Activated CD4-positive, alpha-beta T cell treated with anti-CD3 and anti-CD28 coated beads for 4 hours (primary cell): ENCODE measurements at places on chromosomes 1 and 21.
A peak's percentile ranks its signal among the peaks of the same experiment; 100 is the strongest.

DNA sequence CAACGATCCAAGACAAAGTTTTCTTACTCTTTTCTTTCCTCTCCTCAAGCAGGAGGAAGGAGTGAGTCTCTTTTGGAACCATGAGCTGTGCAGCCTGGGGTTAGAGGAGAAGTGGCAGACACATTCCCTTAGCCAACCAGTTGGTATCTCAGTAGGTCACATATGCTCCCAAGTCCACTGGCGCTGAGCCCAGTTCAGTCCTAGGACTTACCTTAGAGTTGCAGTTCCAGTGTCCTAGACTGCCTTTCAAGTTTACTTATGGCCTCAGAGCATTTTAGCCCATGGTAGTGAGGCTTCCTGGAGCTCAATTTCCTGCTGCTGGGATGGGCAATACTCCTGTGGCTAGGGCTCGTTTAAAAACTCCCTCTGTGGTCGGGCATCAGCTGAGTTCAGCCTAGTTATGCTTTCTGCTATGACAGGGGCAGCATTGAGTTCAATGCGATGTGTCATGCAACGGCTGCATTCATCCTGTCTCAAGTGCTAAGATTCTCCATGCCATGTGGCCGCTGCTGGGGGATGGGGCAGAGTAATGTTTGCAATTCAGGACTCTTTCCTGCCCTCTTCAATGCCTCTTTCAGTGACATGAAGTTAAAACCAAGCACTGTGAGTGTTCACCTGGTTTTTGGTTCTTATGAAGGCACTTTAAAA, 103.8 kb downstream of the LRRC7 start:
- DNase-seq, result no peak

DNA sequence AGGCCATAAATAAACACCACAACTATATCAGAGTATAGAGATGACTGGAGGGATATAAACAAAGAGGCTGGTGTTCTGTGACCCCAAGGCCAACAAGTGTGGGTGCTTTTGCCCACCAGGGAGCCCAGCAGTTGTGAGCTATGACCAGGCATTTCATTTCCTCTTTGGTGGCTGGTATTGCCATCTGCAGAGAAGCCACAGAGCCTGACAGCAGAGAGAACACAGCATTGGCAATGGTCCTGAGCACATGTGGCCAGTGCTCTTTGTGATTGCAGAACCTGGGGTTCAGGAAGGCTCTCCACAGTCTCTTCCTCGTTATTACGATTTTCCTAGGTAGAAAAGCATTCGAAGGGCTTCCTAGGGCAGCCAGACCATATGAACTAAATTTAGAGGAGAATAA, 112.3 kb downstream of the TM2D1 start:
- DNase-seq, result no peak

DNA sequence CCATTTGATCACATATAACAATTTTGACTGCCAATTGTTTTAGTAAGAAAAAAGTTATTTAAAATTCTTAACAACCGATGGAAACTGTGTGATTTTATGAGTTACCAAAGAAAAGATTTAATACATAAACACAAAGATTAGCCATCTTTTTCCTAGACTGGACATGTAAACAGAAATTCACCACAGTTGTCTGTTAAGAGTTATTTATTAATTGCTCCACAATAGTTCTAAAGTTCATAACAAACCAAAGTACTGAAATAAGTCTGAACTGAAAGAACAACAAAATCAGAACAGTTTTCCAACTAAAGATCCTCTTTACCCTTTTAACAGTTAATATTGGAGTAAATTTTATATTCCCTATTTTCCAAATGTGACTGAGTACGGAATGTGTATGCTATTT, 8.6 kb downstream of the ZNF281 start:
- DNase-seq, result no peak

GRCh38 chr1:53206735-53207379, 10.2 kb downstream of the CPT2 start:
- no peak for DNase-seq

DNA sequence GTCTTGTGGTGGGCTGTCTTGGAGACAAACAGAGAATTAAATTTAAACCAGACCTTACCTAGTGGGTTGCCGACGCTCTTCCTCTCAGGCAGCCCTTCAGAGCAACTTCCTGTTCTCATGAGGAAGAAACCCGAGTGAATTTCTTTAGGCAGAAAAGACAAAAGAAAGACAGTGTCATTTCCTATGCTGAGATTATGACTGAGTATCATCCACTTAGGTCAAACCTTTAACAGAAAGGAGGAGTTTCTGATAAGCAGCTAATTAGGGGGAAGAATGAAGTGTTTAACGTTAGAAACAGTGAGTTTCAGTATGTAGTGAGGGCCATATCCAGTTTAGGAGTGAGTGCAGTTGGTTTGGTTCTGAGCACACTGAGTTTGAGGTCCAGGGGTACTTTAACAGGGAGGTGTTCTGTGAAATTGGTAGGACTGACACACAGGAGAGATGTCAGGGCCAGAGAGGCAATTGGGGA, 38.7 kb downstream of the FASLG start:
- DNase-seq, result no peak

GRCh38 chr1:69203166-69203565, 364.6 kb upstream of the LRRC7 start:
- DNase-seq, result no peak

DNA sequence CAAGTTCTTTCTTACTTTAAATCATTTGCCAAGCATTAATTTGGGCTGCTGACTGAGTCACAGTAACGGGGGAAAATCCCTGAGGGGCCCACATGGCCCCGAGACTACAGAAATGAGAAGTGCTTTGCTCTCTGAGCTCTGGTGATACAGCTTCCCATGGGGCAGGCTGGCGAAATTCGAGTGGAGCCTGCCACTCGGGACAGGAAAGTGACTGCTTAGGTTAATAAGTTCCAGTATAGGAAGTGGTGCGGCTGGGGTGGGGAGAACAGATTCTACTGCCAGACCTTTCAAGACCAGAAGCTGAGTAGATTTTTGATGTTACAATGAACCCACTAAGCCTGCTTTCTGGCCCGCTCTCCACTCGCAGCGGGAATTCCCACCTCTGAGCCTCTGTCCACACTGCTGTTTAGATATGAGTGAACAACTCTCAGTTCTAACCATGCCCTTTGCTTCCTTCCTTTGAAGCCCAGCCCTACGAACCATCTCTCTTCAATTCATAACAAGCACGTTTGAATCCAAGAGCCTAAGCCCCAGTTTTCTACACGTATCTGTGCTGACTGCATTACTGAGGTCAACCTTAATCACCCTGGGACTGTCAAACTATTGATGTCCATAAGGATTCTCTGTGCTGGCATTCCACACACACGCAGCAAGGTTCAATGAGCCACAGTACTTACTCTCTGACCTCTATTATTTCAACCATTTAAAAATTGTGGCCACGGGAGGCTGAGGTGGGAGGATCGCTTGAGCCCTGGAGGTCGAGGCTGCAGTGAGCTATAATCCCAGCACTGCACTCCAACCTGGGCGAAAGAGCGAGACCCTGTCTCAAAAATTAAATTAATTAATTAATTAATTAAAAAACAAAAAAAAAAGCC, 9.6 kb downstream of the ZBTB17 start:
- DNase-seq, result peak; percentile 70

- no peak for DNase-seq
These were observed 7.0 kb upstream of the PSEN2 start for GRCh38 chr1:226863446-226863845.

- DNase-seq, result no peak
These were observed 267.4 kb downstream of the KCNH1 start for GRCh38 chr1:210866532-210866931.

- no peak for DNase-seq
These were observed 267.8 kb upstream of the RUNX1 start for GRCh38 chr21:35316933-35317332.

GRCh38 chr1:113963281-113963906, 15.9 kb upstream of the OLFML3 start:
- no peak for DNase-seq

DNA sequence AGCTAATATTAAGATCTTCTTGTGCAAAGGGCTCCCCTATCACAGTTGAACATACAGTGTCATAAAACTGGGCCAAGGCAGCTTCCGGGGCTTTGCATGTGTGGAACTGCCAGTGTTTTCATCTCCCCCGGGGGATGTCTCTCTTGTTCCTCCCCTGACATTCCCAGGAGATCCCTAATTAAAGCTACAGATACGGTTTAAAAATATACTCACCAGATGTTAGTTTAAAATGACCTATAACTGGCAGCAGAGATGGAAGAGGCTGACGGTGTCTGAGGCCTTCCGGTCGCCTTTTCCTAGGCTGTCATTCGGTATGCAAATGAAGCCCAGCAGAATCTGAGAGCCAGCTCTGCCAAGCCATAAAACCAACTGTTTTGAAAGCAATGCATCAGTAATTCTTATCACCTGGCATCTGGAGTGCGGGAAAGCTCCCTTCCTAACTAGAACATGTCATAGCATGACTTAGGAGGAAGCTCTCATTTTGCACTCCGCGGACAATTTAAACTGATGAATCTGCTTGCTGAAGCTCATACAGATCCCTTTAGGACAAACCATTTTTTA, 436.5 kb upstream of the VAMP3 start:
- no peak for DNase-seq

DNA sequence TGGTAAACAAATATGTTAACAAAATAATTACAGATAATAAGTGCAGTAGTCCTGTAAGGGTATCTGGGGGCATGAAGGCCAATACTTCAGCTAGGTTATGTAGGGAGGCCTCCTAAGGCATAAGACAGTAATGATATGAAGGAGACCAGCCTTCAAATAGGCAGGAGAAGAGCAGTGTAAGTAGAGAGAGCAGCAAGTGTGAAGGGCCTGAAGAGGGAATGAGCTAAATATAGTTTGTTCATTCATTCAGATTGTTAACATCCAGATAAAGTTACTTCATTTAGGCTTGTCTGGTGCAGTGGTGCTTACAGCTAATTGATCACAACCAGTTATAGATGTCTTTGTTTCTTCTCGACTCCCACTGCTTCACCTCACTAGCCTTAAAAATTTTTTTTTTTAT, 71.1 kb downstream of the EPB41 start:
- no peak for DNase-seq

GRCh38 chr1:245493029-245493428, 338.2 kb downstream of the KIF26B start:
- no peak for DNase-seq

DNA sequence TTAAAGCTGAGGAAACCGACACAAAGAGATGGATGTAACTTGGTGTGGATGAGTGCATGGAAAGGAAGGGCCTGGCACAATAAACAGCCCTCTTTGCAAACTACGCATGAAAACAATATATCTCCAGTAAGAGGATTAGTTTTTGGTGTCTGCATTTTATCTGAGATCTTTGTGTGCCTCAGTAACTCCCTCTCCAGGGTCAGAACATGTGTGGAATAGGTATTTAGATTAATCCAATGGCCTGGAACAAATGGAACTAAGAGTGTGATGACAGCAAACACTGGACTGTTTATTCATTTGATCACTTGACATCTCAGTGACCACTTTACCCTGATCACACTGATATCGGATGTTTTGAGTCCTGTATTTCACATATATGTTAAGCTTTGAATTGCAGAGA, 45.3 kb downstream of the AKNAD1 start:
- no peak for DNase-seq

- DNase-seq, result no peak
These were observed 54.7 kb downstream of the STUM start for GRCh38 chr1:226603022-226603857.

DNA sequence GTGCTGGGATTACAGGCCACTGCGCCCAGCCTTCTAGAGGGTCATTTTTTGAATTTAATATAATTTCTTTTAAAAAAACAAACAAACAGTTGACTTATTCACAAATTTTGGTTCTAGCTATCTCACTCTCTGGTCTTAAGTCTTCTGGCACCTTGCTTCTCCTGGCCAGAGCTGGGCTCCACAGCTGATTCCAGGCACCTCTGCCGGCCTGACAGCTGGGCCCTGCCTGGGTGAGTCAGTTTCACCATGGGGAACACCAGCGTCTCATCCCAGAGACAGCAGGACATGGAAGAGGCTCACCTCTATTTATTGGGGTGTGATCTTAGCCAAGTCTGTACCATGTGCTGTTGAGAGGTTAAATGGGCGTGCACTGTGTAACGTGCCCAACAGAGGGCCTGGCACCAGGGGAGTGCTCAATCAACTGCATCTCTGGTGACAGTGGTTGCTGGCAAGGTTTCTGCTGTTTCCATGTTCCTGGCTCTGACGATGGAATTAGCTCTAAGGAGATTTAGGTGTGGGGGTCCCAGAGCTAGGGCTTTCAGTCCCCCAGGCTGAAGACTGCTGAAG, 956 bp downstream of the CPLANE2 start:
- peak; percentile 51 for DNase-seq

DNA sequence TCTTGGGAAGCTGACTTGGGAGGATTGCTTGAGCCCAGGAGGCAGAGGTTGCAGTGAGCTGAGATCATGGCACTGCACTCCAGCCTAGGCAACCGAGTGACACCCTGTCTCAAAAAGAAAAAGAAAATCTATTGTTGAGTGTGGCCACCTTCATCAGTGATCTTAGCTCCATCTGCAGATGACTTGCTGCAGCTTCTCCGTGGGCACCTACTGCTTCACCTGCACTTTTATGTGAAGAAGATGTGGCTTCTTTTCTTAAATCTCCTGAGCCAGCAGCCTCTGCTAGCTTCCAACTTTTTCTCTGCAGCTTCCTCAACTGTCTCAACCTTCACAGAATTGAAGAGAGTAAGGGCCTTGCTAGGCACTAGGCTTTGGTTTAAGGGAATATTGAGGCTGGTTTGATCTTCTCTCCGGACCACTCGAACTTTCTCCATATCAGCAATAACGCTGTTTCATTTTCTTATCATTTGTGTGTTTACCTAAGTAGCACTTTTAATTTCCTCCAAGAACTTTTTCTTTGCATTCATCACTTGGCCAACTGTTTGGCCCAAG, 28.0 kb downstream of the AGPAT3 start:
- DNase-seq, result no peak

- no peak for DNase-seq
These were observed 262.1 kb upstream of the LRRC7 start for GRCh38 chr1:69305621-69306020.

- no peak for DNase-seq
These were observed 79.6 kb downstream of the ATP1B1 start for GRCh38 chr1:169186106-169186505.

- no peak for DNase-seq
These were observed 4.1 kb downstream of the KMO start for GRCh38 chr1:241536304-241536703.

- no peak for DNase-seq
These were observed 40.6 kb downstream of the KCNA2 start for GRCh38 chr1:110565565-110565964.

GRCh38 chr1:65292861-65293593, 16.3 kb upstream of the DNAJC6 start:
- DNase-seq, result no peak

DNA sequence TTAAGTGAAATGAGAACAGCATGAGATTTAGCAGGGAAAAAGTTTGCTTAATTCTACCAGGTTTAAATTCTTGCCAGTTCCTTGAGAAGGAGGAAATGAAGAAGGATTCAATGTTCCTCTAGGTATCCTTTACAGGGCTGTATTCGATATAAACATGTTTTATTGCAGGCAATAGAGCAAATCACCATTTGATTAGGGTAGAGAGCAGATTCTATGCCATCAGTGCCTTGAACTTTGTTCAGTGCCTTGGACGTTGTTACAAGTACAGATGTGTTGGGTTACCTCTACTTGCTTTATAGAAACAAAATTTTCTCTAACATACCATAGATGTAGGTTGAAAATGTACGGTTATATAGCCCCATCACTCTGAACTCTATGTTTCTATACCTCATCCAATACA, 18.2 kb upstream of the CLDN8 start:
- no peak for DNase-seq

- DNase-seq, result no peak
These were observed 114.2 kb downstream of the SIK1 start for GRCh38 chr21:43312751-43313169.

- no peak for DNase-seq
These were observed 28.8 kb upstream of the CSF1 start for GRCh38 chr1:109881906-109882287.

- DNase-seq, result no peak
These were observed 35.7 kb downstream of the TOR1AIP1 start for GRCh38 chr1:179917601-179918429.
